ENCODE measurements at places on chromosomes 3 and 15. TPM values are rescaled to one million over a fixed set of nuclear protein-coding genes. Genes with fewer than 3 reads are reported as not detected.

DNA sequence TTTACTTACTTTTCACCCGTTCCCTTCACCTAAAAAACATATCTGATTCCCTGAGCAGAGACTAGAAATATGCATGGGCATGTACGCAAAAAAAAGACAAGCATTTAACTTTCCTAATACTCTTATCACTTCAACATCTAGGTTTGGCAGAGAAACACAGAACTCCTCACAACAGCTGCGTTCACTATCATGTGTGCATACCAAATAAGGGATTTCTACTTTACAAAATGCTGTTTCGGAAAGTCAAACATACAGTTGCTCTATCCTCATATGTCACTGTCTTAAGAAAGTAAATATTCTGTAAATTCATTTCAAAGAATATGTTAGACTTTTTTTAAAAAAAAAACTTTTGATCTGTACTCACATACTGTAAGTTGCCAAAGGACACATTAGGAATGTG lies 65.1 kb upstream of the CBLB start:
- DNase-seq: no peak
- H3K27me3 ChIP-seq: no peaks in the 10 kb centered on the region
- H3K4me1 ChIP-seq: no peaks in the 10 kb centered on the region

The FOXL2 gene
- not detected for total RNA-seq

DNA sequence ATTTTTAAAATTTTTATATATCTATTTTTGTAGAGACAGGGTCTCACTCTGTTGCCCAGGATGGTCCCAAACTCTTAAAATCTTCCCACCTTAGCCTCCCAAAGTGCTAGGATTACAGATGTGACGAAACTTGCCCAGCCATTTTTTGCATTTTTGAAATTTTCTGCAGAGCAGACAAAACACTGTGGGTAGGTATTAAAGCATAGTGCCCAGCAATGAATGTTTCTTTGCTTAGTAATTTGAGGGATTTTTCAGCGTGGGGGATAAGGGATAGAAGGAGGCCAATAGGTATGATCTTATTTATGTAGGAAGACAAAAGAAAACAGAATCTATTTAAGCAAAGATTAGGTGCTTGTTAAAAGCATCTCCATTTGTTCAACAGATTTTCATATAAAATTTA lies 446.8 kb upstream of the DPH6 start:
- DNase-seq: no peak
- H3K27me3 ChIP-seq: no peaks in the 10 kb centered on the region
- no peaks in the 10 kb centered on the region for H3K4me1 ChIP-seq
- no peak overlapping the region for H3K4me3 ChIP-seq

DNA sequence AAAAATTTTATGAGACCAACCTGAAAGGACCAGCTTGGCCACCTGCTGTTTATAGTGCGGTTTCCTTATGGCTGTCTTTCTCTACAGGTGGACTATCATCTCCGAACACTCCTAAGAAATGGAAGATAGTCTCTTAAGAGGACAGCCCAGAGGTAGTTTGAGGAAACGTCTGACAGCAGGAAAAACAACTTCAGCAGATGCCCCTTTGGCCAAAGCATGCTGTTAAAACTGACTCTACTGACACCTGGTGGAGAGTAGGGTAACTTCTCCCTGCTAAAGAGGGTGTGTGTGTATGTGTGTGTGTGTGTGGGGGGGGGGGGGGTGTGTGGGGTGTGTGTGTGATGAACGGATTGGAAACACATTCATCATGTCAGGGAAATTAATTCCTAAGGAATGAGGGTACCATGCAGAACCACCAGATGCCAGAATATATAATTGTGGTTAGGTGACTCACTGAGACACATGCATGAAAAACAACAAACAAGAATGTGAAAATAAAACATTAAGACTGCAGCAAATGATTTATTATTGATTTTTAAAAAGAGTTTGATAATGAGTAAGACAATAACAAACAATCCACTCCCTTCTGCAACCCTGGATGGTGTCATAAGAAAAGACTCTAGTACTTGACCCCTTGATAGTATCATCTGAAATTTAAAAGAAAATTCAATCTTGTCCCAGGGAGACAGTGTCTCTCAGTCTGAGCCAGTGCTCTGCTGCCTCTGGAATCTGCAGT lies 256.5 kb downstream of the THRB start:
- no peak overlapping the region for H3K27ac ChIP-seq
- H3K4me3 ChIP-seq: no peak overlapping the region
- H3K36me3 ChIP-seq: no peaks in the 10 kb centered on the region
- peak; percentile 48 for DNase-seq
- no peaks in the 10 kb centered on the region for H3K4me1 ChIP-seq

GRCh38 chr3:195613468-195614069 lies 29.8 kb upstream of the APOD start:
- peaks cover 32% of the 10 kb centered on the region for H3K4me1 ChIP-seq
- DNase-seq: no peak
- peaks cover 17% of the 10 kb centered on the region for H3K36me3 ChIP-seq

DNA sequence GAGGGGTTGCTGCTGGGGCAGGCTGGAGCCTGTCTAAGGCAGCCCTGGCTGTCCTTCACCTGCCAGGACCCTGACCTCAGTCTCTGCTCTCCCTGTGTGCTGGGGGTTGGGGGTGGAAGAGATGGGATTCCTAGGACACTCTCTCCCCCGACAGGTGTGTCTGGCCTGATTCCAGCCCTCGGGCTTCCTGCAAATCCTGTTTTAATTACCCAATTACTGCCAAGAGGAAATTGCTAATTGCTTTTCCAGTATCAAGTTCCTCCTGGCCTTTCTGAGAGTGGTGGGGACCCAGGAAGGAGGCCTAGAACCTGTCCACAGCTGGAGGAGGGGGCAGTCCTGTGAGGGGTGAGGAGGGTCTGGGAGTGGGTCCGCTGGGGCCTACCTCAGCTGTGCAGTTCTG lies 15.8 kb downstream of the PLXNA1 start:
- no peaks in the 10 kb centered on the region for H3K36me3 ChIP-seq
- H3K27ac ChIP-seq: no peak overlapping the region
- no peaks in the 10 kb centered on the region for H3K27me3 ChIP-seq
- H3K4me1 ChIP-seq: no peaks in the 10 kb centered on the region
- no peak overlapping the region for H3K4me3 ChIP-seq
- DNase-seq: no peak
